ENCODE measurements at places on chromosomes 1 and 21.

DNA sequence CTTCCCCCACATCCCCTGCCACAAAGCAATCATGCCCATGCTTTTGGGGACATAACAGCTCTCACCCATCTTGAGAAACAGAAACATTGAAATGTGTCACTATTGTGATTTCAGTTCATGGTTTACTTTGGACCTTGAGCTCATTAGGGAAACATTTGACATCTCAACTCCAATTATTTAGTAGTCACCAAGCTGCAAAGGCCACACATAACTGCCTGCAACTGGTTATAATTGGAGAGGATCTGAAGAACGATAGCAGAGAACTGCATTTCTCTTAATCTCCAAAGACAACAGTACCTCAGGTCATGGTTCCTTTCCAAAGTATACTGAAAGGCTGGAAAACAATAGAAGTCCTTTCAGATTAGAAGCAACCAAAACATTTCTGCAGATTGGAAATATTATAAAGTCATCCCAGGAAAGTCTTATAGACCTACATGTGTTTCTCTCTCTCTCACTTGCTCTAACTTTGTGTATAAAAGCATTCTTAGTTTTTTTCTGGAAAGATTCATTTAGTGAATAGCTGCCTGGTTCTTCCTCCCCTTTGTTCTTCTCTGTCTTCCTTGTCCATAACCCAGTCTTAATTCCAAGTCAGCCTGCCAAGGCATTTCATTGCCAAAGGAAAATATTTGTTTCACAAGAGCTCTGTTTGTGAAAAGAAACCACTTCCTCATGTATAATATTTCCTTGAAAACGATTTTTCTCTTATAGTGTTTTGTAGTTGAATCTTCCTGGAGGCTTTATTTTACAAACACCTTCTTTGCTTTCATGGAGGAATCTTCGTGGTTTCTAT is 426.8 kb downstream of the ADGRL2 start:
- H3K4me3 ChIP-seq = no peak overlapping the region
- H3K27ac ChIP-seq = peak overlapping the region; percentile 56

GRCh38 chr21:39568361-39568760 is 44.4 kb upstream of the B3GALT5 start:
- no peaks in the 10 kb centered on the region for H3K27me3 ChIP-seq
- DNase-seq = no peak
- H3K4me3 ChIP-seq = no peak overlapping the region
- H3K27ac ChIP-seq = no peak overlapping the region

GRCh38 chr1:85596531-85596930 is 16.0 kb downstream of the CCN1 start:
- no peak overlapping the region for H3K27ac ChIP-seq
- no peaks in the 10 kb centered on the region for H3K27me3 ChIP-seq
- H3K4me3 ChIP-seq = no peak overlapping the region
- H3K36me3 ChIP-seq = no peaks in the 10 kb centered on the region
- no peak for DNase-seq

DNA sequence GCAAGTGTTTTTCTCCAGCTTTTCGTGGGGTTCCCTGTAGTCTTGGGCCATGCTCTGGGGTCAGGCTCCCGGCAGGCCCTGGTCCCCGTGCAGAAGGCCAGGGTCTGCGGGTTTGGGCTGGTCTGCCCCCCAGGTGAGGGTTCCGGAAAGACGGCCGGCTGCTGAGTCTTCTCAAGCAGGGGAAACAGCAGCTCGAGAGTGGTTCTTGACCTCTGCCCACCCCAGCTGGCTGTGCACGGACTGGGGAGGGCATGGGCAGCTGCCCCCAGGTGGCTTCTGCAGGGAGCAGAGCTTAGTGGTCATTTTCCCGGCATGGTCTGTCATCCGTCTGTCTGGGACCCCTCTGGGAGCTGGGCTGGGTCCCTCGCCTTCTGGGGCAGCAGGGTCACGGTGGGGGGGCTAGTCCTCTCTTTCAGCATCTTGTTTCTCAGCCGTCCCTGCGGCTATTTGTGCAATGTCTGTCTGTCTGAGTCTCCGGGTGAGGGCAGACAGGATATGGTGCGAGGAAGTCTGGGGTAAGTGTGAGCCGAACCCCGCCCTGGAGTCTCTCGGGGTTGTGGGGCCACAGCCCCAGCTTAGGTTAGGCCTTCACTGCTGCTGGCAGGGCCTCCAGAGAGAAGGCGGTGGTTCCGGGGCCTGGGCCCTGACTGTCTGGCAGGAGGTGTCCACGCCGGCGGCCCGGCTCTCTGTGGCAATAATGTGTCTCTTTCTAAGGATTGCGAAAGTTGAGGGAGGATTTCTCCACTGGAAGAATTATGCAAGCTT is 6.1 kb downstream of the SKI start:
- peak overlapping the region; percentile 75 for H3K4me3 ChIP-seq
- peak; percentile 96 for DNase-seq
- peak overlapping the region; percentile 91 for H3K27ac ChIP-seq
- H3K36me3 ChIP-seq = no peaks in the 10 kb centered on the region
- peaks cover 100% of the 10 kb centered on the region for H3K4me1 ChIP-seq

DNA sequence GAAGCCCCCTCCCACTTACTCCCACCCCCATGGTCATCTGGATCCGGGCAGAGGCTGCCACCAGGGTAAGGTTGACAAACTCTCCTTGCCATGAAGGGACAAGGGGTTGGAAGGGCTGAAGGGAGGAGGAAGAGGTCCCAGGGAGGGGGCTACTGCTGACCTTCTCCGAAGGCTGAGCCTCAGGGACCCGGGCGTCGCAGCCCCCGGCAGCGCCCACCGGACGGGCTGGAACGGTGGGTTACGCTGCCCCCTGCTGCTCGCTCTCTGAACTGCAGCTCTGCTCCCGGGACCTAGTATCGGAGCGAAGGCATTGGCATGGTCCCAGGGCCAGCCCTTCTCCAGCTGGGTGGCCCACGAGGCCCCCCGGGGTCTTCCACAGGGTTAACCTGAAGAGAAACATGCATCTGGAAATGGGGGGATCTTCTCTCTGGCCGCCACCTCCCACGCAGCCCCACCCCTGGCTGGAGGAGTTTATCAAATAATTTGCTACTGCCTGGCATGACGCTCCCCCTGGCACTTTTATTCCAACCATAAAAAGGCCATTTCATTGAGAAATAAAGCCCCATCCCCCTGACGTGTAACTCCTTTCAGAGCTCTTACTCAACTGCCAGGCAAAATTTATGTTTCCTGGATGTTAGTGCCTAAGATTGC is 70.4 kb upstream of the TARDBP start:
- DNase-seq = no peak
- H3K4me3 ChIP-seq = no peak overlapping the region
- no peaks in the 10 kb centered on the region for H3K36me3 ChIP-seq
- H3K4me1 ChIP-seq = peaks cover 20% of the 10 kb centered on the region
- no peak overlapping the region for H3K27ac ChIP-seq

- no peak overlapping the region for H3K27ac ChIP-seq
- H3K36me3 ChIP-seq = no peaks in the 10 kb centered on the region
- DNase-seq = no peak
- no peak overlapping the region for H3K4me3 ChIP-seq
- peaks cover 10% of the 10 kb centered on the region for H3K4me1 ChIP-seq
- H3K27me3 ChIP-seq = no peaks in the 10 kb centered on the region
Observed at GRCh38 chr1:170620164-170620563, 43.8 kb upstream of the PRRX1 start.

GRCh38 chr1:81703391-81703755 is 97.4 kb upstream of the ADGRL2 start:
- no peak overlapping the region for H3K27ac ChIP-seq
- H3K36me3 ChIP-seq = no peaks in the 10 kb centered on the region
- H3K27me3 ChIP-seq = no peaks in the 10 kb centered on the region
- H3K4me3 ChIP-seq = no peak overlapping the region
- DNase-seq = no peak
- peaks cover 8% of the 10 kb centered on the region for H3K4me1 ChIP-seq

DNA sequence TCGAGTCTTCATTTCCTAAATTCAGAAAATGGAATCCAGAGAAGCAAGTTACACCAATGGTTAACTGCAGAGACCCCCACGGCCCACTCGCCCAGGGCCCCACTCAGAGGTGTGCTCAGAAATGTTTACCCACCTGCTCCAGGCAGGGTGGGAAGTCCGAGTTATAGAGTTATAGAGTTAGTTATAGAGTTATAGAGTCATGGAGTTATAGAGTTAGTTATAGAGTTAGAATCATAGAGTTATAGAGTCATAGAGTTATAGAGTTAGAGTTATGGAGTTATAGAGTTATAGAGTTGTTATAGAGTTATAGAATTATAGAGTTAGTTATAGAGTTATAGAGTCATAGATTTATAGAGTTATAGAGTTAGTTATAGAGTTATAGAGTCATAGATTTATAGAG is 31.7 kb downstream of the UBASH3A start:
- no peak overlapping the region for H3K27ac ChIP-seq
- no peak overlapping the region for H3K4me3 ChIP-seq
- H3K27me3 ChIP-seq = peaks cover 24% of the 10 kb centered on the region
- DNase-seq = no peak
- H3K36me3 ChIP-seq = no peaks in the 10 kb centered on the region

GRCh38 chr1:248054671-248055070 is 8.0 kb downstream of the OR2L3 start:
- H3K4me3 ChIP-seq = no peak overlapping the region
- H3K4me1 ChIP-seq = no peaks in the 10 kb centered on the region
- H3K36me3 ChIP-seq = no peaks in the 10 kb centered on the region
- H3K27me3 ChIP-seq = no peaks in the 10 kb centered on the region

DNA sequence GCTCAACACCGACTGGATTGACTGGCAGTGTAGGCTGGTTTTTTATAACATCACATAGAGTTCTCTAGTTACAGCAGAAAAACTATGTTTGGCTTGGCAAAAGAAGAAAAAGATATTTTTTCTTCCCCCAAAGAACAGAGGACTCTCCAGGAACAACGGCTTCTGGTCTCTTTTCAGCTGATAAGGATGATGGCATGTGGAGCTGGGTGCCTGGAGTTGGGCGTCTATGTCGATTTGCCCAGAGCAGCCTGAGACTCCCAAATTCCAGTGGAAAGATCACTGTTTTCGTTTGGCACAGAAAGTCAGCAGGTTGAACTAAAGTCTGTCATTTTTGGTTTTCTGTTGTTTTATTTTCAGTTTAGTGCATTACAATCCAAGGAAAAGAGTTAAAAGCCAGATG is 91.1 kb downstream of the SMYD2 start:
- peaks cover 52% of the 10 kb centered on the region for H3K36me3 ChIP-seq
- H3K4me1 ChIP-seq = no peaks in the 10 kb centered on the region
- H3K4me3 ChIP-seq = no peak overlapping the region
- no peak overlapping the region for H3K27ac ChIP-seq
- H3K27me3 ChIP-seq = no peaks in the 10 kb centered on the region

- peaks cover 28% of the 10 kb centered on the region for H3K4me1 ChIP-seq
- H3K4me3 ChIP-seq = peak overlapping the region; percentile 44
- H3K27me3 ChIP-seq = peaks cover 25% of the 10 kb centered on the region
Observed at GRCh38 chr1:40315795-40316594, 1.1 kb downstream of the COL9A2 start.

DNA sequence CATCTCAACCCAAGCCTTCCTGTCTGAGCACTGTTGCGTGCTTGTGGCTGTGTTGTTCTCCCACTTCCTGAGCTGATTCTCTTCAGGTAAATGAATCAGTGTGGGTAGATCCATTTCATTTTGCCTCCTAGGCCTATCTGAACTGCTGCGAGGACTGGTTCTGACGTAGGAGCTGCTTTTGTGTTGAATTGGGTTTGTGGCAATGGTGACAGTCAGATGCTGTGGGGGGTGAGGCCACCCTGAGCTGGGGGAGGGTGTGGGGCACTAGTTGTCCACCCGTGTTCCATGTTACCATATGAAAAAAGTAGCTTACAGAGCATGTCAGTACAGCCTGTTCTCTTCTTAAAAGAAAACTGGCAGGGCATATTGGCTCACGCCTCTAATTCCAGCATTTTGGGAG is 81.5 kb downstream of the MRPS6 start:
- no peaks in the 10 kb centered on the region for H3K36me3 ChIP-seq
- DNase-seq = no peak
- peaks cover 11% of the 10 kb centered on the region for H3K4me1 ChIP-seq
- H3K27me3 ChIP-seq = no peaks in the 10 kb centered on the region
- no peak overlapping the region for H3K4me3 ChIP-seq
- H3K27ac ChIP-seq = no peak overlapping the region

DNA sequence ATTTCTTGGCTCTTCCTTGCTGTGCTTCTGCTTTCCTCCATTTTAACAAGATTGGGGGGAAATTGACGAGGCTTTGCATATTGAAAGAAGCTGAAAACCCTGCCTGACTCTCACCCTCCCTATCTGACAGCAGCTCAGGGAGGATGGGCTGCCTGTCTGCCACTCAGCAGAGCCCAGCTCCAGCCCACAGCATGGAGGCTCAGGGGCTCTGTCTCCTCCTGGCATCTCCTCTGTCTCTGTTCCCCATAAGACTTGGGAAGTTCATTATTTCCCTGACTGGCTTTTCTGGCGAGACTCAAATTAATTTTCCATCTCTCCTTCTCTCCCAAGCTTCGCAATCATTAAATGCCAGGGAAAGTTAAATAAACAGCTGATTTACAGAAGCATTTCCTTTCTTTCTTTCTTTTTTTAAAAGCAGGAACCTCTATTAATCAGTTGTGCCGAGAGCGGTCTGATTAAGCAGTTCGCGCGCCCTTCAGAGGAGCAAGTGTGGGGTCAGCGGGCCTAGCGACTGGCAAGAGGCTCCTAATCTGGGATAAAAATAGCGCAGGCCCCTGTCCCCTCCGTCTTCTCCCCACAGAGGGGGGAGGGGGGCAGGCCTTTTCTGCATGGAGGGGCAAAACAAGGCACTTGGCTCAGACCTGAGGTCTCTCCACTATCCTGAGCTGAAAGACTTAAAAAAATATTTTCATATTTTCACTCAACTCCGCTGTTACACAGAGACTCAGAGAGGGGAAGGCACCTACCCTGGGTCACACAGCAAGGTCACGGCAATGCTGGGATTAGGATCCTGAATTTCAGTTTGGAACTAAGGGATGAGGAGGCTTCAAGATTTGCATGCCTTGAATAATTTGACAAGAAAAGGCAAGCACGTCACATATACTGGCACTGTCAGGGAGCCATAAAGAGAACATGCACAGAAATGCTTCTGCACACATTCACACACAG is 170.4 kb downstream of the ACTL8 start:
- H3K36me3 ChIP-seq = no peaks in the 10 kb centered on the region
- H3K27ac ChIP-seq = no peak overlapping the region
- no peak overlapping the region for H3K4me3 ChIP-seq
- H3K27me3 ChIP-seq = peaks cover 61% of the 10 kb centered on the region
- peaks cover 5% of the 10 kb centered on the region for H3K4me1 ChIP-seq

DNA sequence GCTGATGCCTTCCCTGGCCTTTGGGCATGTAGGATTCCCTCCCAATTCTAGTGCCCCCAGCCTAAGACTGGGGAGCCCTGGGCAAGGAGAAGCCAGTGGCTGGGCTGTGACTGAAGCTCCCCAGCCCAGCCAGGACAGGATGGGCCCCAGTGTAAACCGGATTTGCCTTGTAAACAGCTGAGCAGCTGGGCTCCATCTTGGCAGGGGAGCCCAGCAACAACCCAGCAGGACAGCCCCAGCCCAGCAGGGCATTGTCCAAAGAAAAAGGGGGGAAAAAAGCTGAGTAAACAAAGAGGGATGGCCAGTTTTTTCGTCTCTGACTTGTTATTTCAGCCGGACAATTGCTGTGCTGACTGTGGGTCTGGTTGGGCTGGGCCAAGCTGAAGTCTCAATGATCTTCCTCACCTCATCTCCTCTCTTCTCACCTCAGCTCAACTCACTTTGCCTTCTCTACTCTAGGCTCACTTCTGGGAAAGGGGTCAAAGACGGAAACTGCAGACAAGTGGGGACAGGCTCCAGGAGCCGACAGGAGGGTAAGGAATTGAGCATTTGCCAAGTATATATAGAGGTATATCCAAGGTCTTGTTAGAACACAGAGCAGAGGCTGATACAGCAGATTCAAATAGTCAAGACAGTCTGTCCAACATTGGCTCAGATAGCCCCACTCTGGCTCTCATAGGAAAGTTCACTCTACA is 97.7 kb downstream of the TMEM53 start:
- H3K4me1 ChIP-seq = no peaks in the 10 kb centered on the region
- no peak for DNase-seq
- H3K27me3 ChIP-seq = peaks cover 4% of the 10 kb centered on the region

GRCh38 chr1:24896596-24897262 is 33.3 kb downstream of the RUNX3 start:
- no peaks in the 10 kb centered on the region for H3K36me3 ChIP-seq
- H3K27me3 ChIP-seq = peaks cover 16% of the 10 kb centered on the region
- DNase-seq = peak; percentile 82
